CMK (cell line): ENCODE measurements at places on chromosomes 7 and 10.

- DNase-seq = no peak
Observed at GRCh38 chr10:75770626-75771081, 339.2 kb downstream of the LRMDA start.

DNA sequence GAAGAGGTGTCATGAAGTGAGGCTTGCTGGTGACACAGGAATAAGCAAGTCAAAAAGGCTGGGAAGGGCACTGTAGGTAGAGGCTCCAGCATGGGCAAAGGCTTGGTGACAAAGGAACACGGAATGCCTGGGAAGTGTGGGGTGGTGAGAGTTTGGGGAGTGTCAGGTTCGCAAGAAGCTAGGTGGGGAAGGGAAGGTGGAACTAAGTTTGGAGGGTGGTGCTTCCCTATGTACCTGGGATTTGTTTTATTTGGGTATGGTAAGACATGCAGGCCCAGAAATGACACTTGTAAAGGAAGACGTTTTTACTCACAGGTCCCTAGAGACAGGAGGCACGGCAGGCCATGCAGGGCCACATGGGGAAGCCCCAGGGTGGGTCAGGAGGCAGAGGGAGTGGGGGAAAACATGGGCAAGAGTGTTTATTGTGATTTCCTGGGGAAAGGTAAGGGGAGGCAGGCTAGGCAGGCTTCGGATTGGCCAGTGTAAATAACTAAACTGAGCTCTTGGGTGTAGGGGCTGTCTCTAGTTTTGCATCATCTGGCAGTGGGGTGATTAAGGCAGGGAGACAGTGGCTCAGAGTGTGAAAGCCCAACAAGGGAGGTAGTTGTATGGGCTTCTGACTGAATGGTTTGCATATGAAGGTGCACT, 52.1 kb downstream of the SH2D4B start:
- no peak for DNase-seq

DNA sequence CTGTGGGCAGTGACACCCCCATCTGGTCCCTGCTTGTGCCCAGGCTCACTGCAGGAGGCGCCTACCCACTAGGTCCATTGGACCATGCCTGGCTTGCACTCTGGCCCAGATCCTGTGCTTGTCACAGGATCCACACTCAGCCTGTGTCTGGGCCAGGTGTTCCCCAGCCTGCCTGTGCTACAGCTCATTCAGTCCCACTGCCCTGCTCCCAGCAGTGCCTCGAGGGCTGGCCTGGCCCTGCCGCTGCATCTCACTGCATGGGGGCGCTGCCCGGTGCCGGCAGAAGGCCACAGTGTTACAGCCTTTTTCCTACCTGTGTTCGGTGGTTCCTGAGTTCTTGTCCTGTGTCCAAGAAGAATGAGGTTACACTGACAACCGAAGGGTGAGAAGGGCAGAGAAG, 21.3 kb downstream of the SDHAF3 start:
- no peak for DNase-seq

GRCh38 chr10:73480158-73480557, 15.7 kb downstream of the PPP3CB start:
- DNase-seq = no peak

DNA sequence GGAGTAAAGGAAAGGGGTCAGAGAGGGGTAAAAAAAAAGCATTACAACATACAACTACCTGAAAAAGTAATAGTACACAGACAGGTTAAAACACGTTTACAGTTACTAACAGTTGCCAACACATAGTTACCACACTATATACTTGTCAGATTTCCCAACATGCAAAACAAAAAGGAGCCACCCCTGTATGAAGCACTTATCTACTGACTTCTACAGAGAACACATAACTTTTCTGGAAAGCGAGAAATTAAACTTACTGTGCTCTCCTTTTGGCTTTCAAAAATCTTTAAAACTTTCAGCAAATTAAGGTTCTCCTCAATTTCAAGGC, 2.1 kb downstream of the ABI1 start:
- DNase-seq = no peak

GRCh38 chr7:78095549-78095948, 297.0 kb downstream of the PHTF2 start:
- DNase-seq = no peak

DNA sequence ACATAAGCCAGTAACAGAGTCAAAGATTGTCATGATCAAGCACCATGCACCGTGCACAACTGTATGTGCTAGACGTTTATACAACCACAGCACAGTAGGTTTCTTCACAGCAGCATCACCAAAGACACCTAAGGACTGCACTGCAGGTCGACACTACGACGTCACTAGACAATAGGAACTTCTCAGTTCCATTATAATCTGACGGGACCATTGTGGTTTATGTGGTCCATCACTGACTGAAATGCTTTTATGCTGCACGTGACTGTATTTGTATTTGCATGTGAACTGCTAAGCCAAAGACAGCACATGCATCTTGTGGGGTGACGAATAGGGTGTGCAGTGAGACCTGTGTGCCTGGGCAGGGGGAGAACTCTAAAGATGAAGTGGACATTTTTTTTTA, 164.9 kb downstream of the PARD3 start:
- DNase-seq = no peak

DNA sequence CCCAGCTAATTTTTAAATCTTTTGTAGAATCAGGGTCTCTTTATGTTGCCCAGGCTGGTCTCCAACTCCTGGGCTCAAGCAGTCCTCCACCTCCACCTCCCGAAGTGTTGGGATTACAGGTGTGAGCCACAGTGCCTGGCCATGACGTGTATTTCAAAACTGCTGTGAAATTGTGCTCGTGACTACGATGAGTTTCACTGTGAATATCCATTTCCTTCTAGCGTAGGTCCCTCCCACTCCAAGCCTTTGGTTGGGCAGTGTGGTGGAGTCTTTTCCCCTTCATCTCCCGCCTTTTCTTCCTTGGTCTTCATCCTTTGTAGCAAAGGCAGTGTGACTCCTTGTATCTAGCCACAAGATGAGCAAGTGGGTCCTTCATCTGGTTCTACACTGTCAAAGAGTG, 56.2 kb downstream of the CUL1 start:
- no peak for DNase-seq

GRCh38 chr7:18638594-18639452, 143.3 kb downstream of the HDAC9 start:
- no peak for DNase-seq
